GM12878 (cell line): ENCODE measurements at places on chromosomes 11 and 22. TPM values are rescaled to one million over a fixed set of nuclear protein-coding genes. Genes with fewer than 3 reads are reported as not detected.
A peak's percentile ranks its signal among the peaks of the same experiment; 100 is the strongest.

GRCh38 chr22:19864538-19865106 is 9.9 kb upstream of the GNB1L start:
- H3K27me3 ChIP-seq, result no peaks in the 10 kb centered on the region
- H3K4me3 ChIP-seq, result no peak overlapping the region
- no peaks in the 10 kb centered on the region for H3K4me1 ChIP-seq
- no peak overlapping the region for H3K27ac ChIP-seq
- no peak for DNase-seq
- no peaks in the 10 kb centered on the region for H3K36me3 ChIP-seq

Gene NLRP6
- total RNA-seq, result 0.11 TPM in 1 of 2 replicates, not detected in the other

- H3K4me1 ChIP-seq, result no peaks in the 10 kb centered on the region
- H3K27me3 ChIP-seq, result no peaks in the 10 kb centered on the region
- H3K4me3 ChIP-seq, result no peak overlapping the region
- no peak overlapping the region for H3K27ac ChIP-seq
- no peaks in the 10 kb centered on the region for H3K36me3 ChIP-seq
Observed at GRCh38 chr11:134719397-134719796, 307.4 kb upstream of the B3GAT1 start.

DNA sequence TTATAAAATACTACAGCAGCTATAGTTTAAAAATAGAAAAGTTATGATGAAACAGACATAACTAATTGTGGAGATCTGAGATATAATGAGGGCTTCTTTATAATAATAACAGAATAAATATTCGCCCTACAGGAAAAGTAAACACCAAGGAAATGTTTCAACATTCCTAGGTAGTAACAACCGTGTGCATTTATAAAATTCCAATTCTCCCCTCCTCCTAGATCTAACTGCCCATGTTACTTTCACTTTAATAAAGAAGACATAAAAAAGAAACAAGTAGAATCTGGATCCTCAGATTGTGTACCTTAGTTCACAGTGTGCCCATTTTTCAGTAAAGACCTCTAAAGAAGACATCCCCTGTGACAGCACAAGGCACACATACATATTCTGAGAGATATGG is 57.8 kb upstream of the MN1 start:
- H3K36me3 ChIP-seq, result peaks cover 31% of the 10 kb centered on the region
- no peak for DNase-seq
- no peak overlapping the region for H3K27ac ChIP-seq
- H3K27me3 ChIP-seq, result no peaks in the 10 kb centered on the region
- H3K4me1 ChIP-seq, result no peaks in the 10 kb centered on the region

GRCh38 chr11:69664901-69665300 is 10.3 kb downstream of the LTO1 start:
- H3K36me3 ChIP-seq, result no peaks in the 10 kb centered on the region; the same call in 1 of the 2 replicates
- no peak for DNase-seq
- no peak overlapping the region for H3K4me3 ChIP-seq
- no peaks in the 10 kb centered on the region for H3K4me1 ChIP-seq

Gene PRCP
- 20.6 and 21.5 TPM in 2 replicates for total RNA-seq

Gene NAALAD2
- total RNA-seq, result not detected in 2 replicates

Gene DNAJB13
- not detected in 2 replicates for total RNA-seq

GRCh38 chr11:127334466-127334865 is 333.9 kb upstream of the KIRREL3 start:
- no peaks in the 10 kb centered on the region for H3K4me1 ChIP-seq
- DNase-seq, result no peak
- H3K4me3 ChIP-seq, result no peak overlapping the region

- no peak overlapping the region for H3K27ac ChIP-seq
- no peaks in the 10 kb centered on the region for H3K4me1 ChIP-seq
- no peaks in the 10 kb centered on the region for H3K36me3 ChIP-seq
- no peaks in the 10 kb centered on the region for H3K27me3 ChIP-seq
- DNase-seq, result no peak
Observed at GRCh38 chr11:104329078-104329665, 165.2 kb upstream of the PDGFD start.

DNA sequence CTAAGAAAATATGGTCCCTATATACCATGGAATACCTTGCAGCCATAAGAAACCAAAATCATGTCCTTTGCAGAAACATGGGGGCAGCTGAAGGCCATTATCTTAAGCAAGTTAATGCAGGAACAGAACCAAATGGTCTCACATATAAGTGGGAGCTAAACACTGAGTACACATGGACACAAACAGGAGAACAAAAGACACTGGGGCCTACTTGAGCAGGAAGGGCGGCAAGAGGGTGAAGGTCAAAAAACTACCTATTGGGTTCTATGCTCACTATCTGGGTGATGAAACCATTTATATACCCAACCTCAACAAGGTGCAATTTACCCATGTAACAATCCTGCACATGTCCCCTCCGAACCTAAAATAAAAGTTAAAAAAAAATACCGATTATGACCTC is 22.5 kb downstream of the GAS2 start:
- no peak for DNase-seq
- no peaks in the 10 kb centered on the region for H3K36me3 ChIP-seq
- no peak overlapping the region for H3K27ac ChIP-seq
- H3K4me3 ChIP-seq, result no peak overlapping the region
- H3K27me3 ChIP-seq, result no peaks in the 10 kb centered on the region
- no peaks in the 10 kb centered on the region for H3K4me1 ChIP-seq

- H3K4me3 ChIP-seq, result peak overlapping the region; percentile 91
- peaks cover 31% of the 10 kb centered on the region for H3K4me1 ChIP-seq
- H3K36me3 ChIP-seq, result peaks cover 2% of the 10 kb centered on the region; the same call in 1 of the 2 replicates
- peak overlapping the region; percentile 85 for H3K27ac ChIP-seq
- H3K27me3 ChIP-seq, result no peaks in the 10 kb centered on the region
- DNase-seq, result no peak
Observed at GRCh38 chr22:37675930-37676735, 697 bp downstream of the LGALS1 start.

GRCh38 chr22:19989725-19990067 is 26.9 kb downstream of the ARVCF start:
- no peak overlapping the region for H3K4me3 ChIP-seq
- no peak overlapping the region for H3K27ac ChIP-seq
- no peaks in the 10 kb centered on the region for H3K4me1 ChIP-seq
- DNase-seq, result no peak

GRCh38 chr22:47056776-47057470 is 294.5 kb downstream of the TBC1D22A start:
- H3K27me3 ChIP-seq, result no peaks in the 10 kb centered on the region

Gene TRIM6
- total RNA-seq, result 3.1 and 4.4 TPM in 2 replicates

DNA sequence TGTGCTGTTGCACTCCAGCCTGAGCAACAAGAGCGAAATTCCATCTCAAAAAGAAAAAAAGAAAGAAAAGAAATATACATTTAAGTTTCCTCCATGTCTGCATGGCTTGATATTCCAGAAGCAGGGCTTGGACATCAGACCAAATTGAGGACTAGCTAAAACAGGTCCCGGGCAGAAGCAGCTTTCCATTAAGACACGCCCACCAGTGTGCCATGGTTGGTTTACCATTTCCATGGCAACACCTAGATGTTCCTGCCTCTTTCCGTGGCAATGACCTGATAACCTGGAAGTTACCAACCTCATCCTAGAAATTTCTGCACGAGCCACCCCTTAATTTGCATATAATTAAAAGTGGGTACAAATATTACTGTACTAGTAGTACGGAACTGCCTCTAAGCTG is 111.3 kb downstream of the NAT10 start:
- no peak overlapping the region for H3K4me3 ChIP-seq
- H3K36me3 ChIP-seq, result no peaks in the 10 kb centered on the region
- H3K4me1 ChIP-seq, result no peaks in the 10 kb centered on the region; the same call in 1 of the 2 replicates
- no peak for DNase-seq
- H3K27ac ChIP-seq, result no peak overlapping the region

GRCh38 chr11:126981635-126982034 is 18.9 kb downstream of the KIRREL3 start:
- DNase-seq, result no peak
- no peak overlapping the region for H3K27ac ChIP-seq
- no peak overlapping the region for H3K4me3 ChIP-seq

DNA sequence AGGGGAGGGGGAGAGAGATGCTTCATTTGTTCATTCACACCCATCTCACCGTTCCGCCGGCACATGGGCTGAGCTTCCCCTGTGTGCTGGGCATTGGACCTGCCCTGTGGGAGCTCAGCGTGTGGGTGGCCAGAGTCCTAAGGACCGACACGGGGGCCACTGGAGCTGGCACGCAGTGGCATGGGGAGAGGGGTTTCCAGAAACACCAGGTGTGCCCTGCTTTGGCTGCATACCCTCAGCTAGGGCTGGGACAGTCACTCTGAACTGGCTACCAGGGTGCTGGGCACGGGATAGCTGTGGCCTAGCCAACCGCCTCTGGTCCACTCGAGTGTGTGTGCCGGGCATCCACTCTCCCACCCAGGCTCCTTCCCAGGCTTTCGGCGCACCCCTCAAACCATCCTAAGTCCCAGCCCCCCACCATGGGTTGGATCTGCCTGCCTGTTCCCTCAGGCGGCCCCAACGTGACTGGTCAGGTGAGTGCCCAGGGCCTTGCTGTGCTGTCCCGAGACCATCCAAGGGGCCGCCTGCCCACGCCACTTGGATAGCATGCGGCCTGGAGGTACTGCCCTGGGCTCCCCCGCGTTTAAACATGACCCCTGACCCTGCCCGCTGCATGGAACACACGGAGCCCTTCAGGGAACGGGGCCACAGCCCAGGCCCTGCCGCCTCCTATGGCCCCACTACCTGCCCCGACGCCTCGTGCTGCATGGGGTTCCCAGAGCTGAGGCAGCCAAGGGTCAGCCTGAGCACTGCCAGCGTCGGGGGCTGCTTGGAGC is 51.6 kb upstream of the LINC01488 start:
- no peak overlapping the region for H3K4me3 ChIP-seq
- no peaks in the 10 kb centered on the region for H3K4me1 ChIP-seq
- no peaks in the 10 kb centered on the region for H3K36me3 ChIP-seq
- no peak overlapping the region for H3K27ac ChIP-seq
- H3K27me3 ChIP-seq, result no peaks in the 10 kb centered on the region; the same call in 1 of the 2 replicates

Gene OAF
- 1.5 and 2.0 TPM in 2 replicates for total RNA-seq

Gene MS4A1
- 464 and 482 TPM in 2 replicates for total RNA-seq

DNA sequence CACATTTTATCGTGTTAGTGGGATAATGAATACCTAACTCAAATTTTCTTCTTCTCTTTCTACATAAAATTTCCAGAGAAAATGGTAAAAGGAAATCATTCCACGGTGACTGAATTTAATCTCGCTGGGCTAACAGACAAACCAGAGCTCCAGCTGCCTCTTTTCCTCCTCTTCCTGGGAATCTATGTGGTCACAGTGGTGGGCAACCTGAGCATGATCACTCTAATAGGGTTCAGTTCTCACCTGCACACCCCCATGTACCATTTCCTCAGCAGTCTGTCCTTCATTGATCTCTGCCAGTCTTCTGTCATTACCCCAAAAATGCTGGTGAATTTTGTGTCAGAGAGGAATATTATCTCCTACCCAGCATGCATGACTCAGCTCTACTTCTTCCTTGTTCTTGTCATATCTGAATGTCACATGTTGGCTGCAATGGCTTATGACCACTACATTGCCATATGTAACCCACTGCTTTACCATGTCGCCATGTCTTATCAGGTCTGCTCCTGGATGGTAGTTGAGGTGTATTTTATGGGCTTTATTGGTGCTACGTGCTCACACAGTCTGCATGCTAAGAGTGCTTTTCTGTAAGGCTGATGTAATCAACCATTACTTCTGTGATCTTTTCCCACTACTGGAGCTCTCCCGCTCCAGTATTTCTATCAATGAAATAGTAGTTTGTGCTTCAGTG is 24.1 kb downstream of the OR10D3 start:
- H3K27me3 ChIP-seq, result no peaks in the 10 kb centered on the region
- no peak overlapping the region for H3K27ac ChIP-seq
- no peak for DNase-seq
- H3K4me3 ChIP-seq, result no peak overlapping the region
- no peaks in the 10 kb centered on the region for H3K36me3 ChIP-seq

- H3K27ac ChIP-seq, result no peak overlapping the region
- no peak for DNase-seq
- no peaks in the 10 kb centered on the region for H3K4me1 ChIP-seq
- no peak overlapping the region for H3K4me3 ChIP-seq
- H3K36me3 ChIP-seq, result no peaks in the 10 kb centered on the region
Observed at GRCh38 chr22:31983911-31984656, 39.7 kb downstream of the YWHAH start.

- H3K27ac ChIP-seq, result no peak overlapping the region
- no peak overlapping the region for H3K4me3 ChIP-seq
- H3K36me3 ChIP-seq, result no peaks in the 10 kb centered on the region
- H3K27me3 ChIP-seq, result 0 out of 2 replicates have a peak, but pooled peaks cover 3% of the 10 kb centered on the region
- peaks cover 18% of the 10 kb centered on the region for H3K4me1 ChIP-seq
- DNase-seq, result no peak
Observed at GRCh38 chr11:10443152-10443551, 11.9 kb upstream of the AMPD3 start.

- no peak for DNase-seq
- H3K27ac ChIP-seq, result no peak overlapping the region
- H3K4me1 ChIP-seq, result no peaks in the 10 kb centered on the region
Observed at GRCh38 chr11:2076441-2076840, 62.7 kb downstream of the IGF2 start.

- no peaks in the 10 kb centered on the region for H3K27me3 ChIP-seq
- DNase-seq, result no peak
- H3K36me3 ChIP-seq, result no peaks in the 10 kb centered on the region
- no peak overlapping the region for H3K27ac ChIP-seq
Observed at GRCh38 chr11:36713715-36714114, 115.7 kb upstream of the RAG2 start.

Gene EIF4G2
- 833 and 857 TPM in 2 replicates for total RNA-seq

DNA sequence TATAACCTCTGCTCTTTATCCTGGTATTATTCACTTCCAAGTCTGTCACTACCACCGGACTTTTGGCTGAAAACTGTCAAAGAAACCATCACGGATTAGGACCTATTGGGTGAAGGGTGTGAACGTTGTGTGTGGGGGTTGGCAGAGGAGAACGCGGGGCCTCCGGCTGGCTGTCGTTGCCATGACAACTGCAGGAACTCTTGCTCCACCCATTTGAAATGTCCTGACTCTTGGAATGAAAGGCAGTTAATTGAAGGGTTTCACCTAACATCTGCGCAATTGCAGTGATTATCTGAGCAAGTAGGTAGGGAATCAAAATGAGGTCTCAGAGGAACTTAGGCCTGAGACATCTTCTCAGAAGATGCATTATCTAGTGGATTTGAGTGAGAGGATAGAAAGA is 60.9 kb upstream of the CLMP start:
- H3K27me3 ChIP-seq, result no peaks in the 10 kb centered on the region; the same call in none of the 2 replicates
- H3K4me3 ChIP-seq, result no peak overlapping the region
- peaks cover 8% of the 10 kb centered on the region for H3K4me1 ChIP-seq
- DNase-seq, result no peak
- no peaks in the 10 kb centered on the region for H3K36me3 ChIP-seq

GRCh38 chr11:69154938-69155301 is 815 bp upstream of the SMIM38 start:
- no peak overlapping the region for H3K27ac ChIP-seq
- DNase-seq, result no peak
- H3K4me1 ChIP-seq, result peaks cover 32% of the 10 kb centered on the region
- H3K27me3 ChIP-seq, result no peaks in the 10 kb centered on the region
- H3K4me3 ChIP-seq, result no peak overlapping the region
- H3K36me3 ChIP-seq, result no peaks in the 10 kb centered on the region

GRCh38 chr11:117743121-117743815 is 53.7 kb downstream of the DSCAML1 start:
- no peaks in the 10 kb centered on the region for H3K4me1 ChIP-seq
- no peak overlapping the region for H3K27ac ChIP-seq
- H3K4me3 ChIP-seq, result no peak overlapping the region

- DNase-seq, result no peak
- no peak overlapping the region for H3K27ac ChIP-seq
- no peaks in the 10 kb centered on the region for H3K27me3 ChIP-seq
- H3K36me3 ChIP-seq, result no peaks in the 10 kb centered on the region
- no peak overlapping the region for H3K4me3 ChIP-seq
Observed at GRCh38 chr11:130308886-130309285, 5.8 kb downstream of the ZBTB44 start.
